Esophagus muscularis mucosa (tissue), 4 donors: ENCODE measurements at places on chromosomes 5 and 9. TPM values are rescaled to one million over a fixed set of nuclear protein-coding genes. Genes with fewer than 3 reads are reported as not detected.
A peak's percentile ranks its signal among the peaks of the same experiment; 100 is the strongest.

Gene MOB3B
- 11.6 TPM for total RNA-seq

Gene PHYHD1
- 12.1 TPM for total RNA-seq

Gene IL3
- total RNA-seq: not detected

Gene PPIP5K2
- 15.8 TPM for total RNA-seq

Gene DDX4
- total RNA-seq: not detected

Gene NIPSNAP3A
- total RNA-seq: 27.0 TPM

Gene C5orf34
- total RNA-seq: 1.6 TPM

- H3K4me3 ChIP-seq: no peak overlapping the region
- H3K27me3 ChIP-seq: no peaks in the 10 kb centered on the region
- H3K36me3 ChIP-seq: no peaks in the 10 kb centered on the region
- H3K4me1 ChIP-seq: no peaks in the 10 kb centered on the region
Measured at GRCh38 chr5:1835431-1835830, 34.2 kb downstream of the NDUFS6 start.

- H3K4me3 ChIP-seq: no peak overlapping the region
- H3K27ac ChIP-seq: no peak overlapping the region
- peaks cover 4% of the 10 kb centered on the region for H3K4me1 ChIP-seq
- no peaks in the 10 kb centered on the region for H3K36me3 ChIP-seq
Measured at GRCh38 chr5:31698673-31699072, 59.7 kb downstream of the PDZD2 start.

DNA sequence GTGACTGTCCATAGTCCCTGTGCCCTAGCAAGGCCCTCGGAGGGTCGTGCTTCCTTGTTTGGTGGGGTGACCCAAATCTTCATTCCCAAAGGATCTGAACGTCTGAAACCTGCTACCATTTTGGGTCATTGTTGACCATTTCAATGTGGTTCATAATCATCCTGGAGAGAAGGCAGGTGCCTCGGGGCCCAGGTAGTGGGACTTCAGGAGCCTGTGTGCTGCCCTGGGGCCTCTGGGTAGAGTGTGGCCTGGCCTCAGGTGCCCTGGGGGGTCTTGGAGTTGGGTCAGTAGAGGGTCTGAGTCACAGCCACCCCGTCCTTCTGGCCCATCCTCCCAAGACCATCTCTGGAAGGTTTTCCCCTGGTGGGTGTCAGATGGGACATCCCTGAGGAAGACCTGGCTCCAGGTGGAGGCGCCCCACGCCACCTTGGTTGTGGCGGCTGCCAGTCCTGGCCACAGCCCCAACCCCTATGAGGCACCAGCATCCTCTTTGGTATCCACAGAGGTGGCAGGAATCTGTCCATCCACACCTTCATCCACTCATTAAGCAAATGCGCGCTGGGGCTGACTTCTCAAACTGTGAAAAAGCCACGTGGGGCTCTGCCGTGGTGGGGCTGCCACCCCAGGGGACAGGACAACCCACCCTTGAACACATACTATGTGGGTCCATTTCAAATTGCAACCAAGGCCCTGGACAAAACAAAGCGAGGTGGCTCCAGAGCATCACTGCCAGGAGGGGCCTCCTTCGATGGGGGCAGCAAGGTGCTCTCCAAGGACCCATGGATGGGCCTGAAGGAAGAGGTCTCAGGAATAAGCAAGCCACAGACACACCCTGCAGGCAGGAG is 41.6 kb upstream of the FCN1 start:
- no peaks in the 10 kb centered on the region for H3K36me3 ChIP-seq
- H3K4me3 ChIP-seq: no peak overlapping the region
- DNase-seq: no peak
- H3K27me3 ChIP-seq: peaks cover 55% of the 10 kb centered on the region
- peaks cover 6% of the 10 kb centered on the region for H3K4me1 ChIP-seq
- H3K27ac ChIP-seq: no peak overlapping the region

DNA sequence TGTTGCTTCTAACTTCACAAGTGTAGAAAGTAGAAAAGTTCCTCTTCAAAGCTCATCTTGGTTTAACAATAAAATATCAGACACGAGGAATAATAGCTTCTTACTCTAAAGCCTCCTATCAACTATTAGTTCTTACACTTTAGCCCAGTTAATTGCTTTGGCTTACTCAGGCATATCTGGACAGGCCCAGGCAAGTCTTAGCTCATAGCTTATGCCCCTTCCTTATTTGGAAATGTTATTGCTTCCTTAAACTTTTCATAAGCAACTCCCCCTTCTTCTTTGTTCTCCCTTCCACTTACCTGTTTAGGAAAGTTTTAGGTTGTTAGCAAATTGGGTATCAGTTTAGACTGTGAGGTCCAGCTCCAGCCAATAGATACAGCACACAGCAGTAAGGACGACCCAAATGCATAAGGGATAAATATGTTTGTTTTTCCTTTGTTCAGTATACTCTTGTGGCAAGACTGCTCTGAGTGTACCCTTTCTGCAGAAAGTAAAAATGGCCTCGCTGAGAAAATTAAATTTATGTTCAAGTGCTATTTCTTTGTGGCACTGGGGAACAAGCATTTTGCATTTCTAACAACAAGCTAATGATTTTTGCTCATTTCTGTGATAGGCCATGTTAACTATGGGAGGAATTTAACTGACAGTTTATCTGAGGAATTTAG is 162.1 kb downstream of the SMC2 start:
- no peak overlapping the region for H3K27ac ChIP-seq
- H3K27me3 ChIP-seq: no peaks in the 10 kb centered on the region
- no peak for DNase-seq
- H3K4me1 ChIP-seq: no peaks in the 10 kb centered on the region

- H3K27me3 ChIP-seq: no peaks in the 10 kb centered on the region
- peaks cover 3% of the 10 kb centered on the region for H3K4me1 ChIP-seq
- H3K36me3 ChIP-seq: no peaks in the 10 kb centered on the region
- no peak for DNase-seq
Measured at GRCh38 chr9:105413525-105413924, 34.3 kb upstream of the FSD1L start.

DNA sequence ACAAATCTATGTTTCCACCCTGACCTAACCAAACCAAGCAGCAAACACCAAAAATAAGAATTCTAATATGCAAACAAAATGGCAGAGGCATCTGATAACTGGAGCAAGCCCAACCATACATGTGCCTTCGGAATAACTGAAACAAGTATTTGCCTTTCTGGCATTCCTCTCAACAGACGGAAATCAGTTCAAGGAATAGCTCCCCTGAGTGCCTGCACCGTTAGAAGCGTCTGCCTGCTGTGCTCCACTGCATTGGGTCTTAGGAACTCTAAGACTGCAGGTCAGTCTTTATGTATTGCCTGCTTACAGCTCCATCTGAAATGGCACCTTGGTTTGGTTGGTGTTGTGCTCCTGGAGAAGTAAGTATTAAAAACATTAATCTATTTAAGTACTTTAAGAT is 98.5 kb downstream of the MRPS27 start:
- peaks cover 15% of the 10 kb centered on the region for H3K4me1 ChIP-seq
- no peaks in the 10 kb centered on the region for H3K27me3 ChIP-seq
- H3K27ac ChIP-seq: no peak overlapping the region
- no peak overlapping the region for H3K4me3 ChIP-seq
- DNase-seq: no peak
- peaks cover 53% of the 10 kb centered on the region for H3K36me3 ChIP-seq

- H3K36me3 ChIP-seq: no peaks in the 10 kb centered on the region
- H3K4me1 ChIP-seq: peaks cover 9% of the 10 kb centered on the region
- no peak overlapping the region for H3K4me3 ChIP-seq
- H3K27me3 ChIP-seq: no peaks in the 10 kb centered on the region
- DNase-seq: no peak
- H3K27ac ChIP-seq: no peak overlapping the region
Measured at GRCh38 chr9:86043999-86044398, 55.4 kb downstream of the GOLM1 start.

DNA sequence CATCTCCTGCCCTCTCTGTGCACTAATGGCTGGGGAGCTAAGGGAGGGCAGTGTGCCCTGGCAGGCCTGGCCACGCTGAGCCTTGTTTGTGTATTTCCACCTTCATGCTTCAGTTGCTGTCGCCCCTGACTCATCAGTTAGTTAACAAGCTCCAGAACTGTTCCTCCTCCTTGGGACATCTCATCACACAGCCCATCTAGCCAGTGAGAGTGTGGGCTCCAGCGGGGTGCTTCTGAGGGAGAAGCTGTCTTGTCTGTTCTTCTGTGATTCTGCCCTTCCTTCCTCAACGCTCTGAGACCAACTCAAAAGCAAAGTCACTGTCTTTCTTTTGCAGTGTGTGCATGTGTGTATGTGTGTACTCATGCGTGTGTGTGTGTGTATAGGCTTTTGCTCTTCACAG is 58.3 kb upstream of the CPEB4 start:
- no peak overlapping the region for H3K27ac ChIP-seq
- H3K36me3 ChIP-seq: no peaks in the 10 kb centered on the region
- H3K27me3 ChIP-seq: no peaks in the 10 kb centered on the region
- H3K4me3 ChIP-seq: no peak overlapping the region
- DNase-seq: no peak

DNA sequence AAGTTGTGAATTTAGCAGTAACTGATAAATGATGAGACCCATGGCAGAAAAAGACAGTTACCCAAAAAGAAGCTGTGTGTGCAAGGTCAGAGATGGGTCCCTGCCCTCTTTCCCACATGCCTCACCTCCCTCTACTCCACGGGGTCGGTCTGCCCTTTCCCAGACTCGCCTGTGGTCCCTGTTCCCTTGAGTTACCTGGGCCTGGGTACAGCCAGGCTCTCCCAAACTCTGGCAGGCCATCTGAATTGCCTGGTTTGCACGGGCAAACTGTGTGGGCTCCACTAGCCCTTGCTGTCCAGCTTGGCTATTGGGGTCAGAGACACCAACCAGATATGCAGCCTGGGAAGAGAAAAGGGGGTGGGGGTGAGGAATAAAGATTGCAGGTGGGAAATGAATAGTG is 18.4 kb upstream of the TPM2 start:
- peaks cover 100% of the 10 kb centered on the region for H3K36me3 ChIP-seq
- no peaks in the 10 kb centered on the region for H3K27me3 ChIP-seq
- H3K27ac ChIP-seq: peak overlapping the region; percentile 69
- no peak for DNase-seq
- no peak overlapping the region for H3K4me3 ChIP-seq
- H3K4me1 ChIP-seq: no peaks in the 10 kb centered on the region

- no peak for DNase-seq
- H3K4me3 ChIP-seq: no peak overlapping the region
- no peaks in the 10 kb centered on the region for H3K27me3 ChIP-seq
- H3K27ac ChIP-seq: no peak overlapping the region
Measured at GRCh38 chr5:171848006-171848405, 62.4 kb downstream of the SMIM23 start.

GRCh38 chr9:96619124-96619465 is 548 bp downstream of the CDC14B start:
- H3K27ac ChIP-seq: peak overlapping the region; percentile 92

DNA sequence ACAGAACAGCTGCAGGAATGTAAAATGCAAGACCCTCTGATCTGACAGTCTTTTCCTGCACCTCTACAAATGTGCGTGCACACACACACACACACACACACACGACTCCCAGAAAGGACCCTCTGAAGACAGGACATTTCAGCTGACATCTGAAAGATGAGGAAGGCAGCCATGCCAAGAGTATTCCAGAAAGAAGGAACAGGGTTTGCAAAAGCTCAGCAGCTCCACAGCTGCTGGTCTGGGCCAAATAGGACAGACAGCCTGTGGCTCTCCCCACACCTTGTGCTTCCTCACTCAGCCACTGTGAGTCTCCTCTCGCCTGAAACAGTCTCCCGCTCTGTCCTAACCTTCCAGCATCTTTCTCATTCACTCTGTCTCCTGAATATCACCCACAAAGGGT is 189.0 kb downstream of the PALM2AKAP2 start:
- H3K4me1 ChIP-seq: peaks cover 16% of the 10 kb centered on the region
- H3K4me3 ChIP-seq: no peak overlapping the region
- DNase-seq: no peak
- no peaks in the 10 kb centered on the region for H3K27me3 ChIP-seq

DNA sequence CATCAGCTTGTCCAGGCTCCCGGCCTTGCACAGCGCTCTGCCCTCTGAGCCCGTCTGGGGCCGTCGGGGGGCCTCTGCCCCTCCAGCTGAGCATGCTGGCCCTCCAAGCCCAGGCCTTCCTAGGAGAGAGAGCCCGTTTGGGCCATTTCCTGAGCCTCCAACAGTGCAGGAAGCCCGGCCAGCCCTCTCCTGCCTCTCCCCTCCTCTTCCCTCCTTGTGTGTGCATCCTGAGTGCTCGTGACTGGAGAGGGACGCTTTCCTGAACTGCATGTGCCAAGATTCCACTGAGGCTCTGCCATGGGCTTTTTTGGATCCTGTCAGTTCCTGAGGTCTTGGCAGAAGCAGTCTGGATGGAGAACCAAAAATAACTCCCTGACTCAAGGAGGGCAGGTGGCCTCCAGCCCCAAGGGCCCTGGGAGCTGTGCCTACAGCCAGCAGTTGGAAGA is 15.6 kb downstream of the OLFM1 start:
- no peak overlapping the region for H3K27ac ChIP-seq
- no peaks in the 10 kb centered on the region for H3K27me3 ChIP-seq
- no peak overlapping the region for H3K4me3 ChIP-seq

DNA sequence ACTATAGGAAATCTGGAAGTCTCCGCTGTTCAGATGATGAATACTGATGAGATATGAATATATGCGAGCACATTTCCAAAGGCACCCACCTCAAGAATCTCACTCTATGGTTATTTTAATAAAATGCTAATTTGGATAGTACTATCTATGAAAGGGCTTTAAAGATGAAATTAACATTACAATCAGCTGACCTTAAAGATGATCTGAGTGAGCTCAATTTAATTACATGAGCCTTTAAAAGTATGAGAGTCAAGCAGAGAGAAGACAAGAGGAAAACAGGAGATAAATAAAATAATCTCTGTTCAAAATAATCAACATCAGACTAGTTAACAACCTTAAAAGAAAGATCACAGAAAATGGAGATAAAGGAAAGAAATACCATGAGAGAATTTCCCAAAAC is 474.1 kb upstream of the TUSC1 start:
- DNase-seq: no peak
- H3K4me3 ChIP-seq: no peak overlapping the region
- no peaks in the 10 kb centered on the region for H3K4me1 ChIP-seq

DNA sequence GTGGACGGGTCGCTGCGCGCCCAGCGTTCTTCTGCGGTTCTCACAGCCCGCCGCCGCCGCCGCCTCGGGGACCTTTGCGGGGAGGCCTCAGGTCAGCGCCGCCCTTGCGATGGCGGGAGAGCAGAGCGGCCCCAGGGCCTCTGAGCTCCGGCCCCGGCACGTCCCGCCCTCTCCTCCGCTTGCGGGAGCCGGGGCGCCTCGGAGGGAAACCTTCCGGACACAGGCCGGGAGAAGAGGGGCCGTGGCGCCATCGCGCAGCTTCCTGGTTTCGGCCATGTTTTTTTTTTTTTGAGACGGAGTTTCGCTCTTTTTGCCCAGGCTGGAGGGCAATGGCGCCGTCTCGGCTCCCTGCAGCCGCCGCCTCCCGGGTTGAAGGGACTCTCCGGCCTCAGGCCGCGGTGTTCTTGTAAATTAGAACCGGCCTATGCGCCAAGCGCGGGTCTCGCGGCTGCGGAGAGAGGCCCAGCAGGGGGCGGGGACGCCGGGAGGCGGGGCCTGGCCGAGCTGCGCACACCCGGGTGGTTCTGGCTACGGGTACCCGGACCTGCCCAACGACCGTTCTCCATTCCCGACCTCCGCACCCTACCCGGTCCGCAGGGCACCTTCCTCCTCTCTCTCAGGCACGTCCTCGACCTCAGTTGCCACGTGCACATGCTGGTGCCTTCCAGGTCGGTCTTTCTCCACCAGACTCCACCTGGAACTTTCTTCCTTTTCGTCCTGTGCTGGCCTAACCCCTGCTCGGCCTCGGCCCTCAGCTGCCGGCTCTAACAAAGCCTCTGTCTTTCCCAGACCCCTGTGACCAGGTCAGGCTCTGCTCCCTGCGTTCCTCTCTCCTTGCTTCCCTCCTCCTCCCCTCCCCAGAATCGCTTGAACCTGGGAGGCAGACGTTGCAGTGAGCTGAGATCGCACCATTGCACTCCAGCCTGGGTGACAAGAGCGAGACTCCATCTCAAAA is 28.8 kb upstream of the MGAT1 start:
- DNase-seq: peak; percentile 95
- peak overlapping the region; percentile 100 for H3K27ac ChIP-seq
- peaks cover 16% of the 10 kb centered on the region for H3K36me3 ChIP-seq
- H3K4me1 ChIP-seq: peaks cover 32% of the 10 kb centered on the region
- H3K4me3 ChIP-seq: peak overlapping the region; percentile 94
